Fibroblast of the conjunctiva (primary cell): ENCODE measurements at places on chromosomes 7 and 10.

- DNase-seq, result no peak
These were observed 43.9 kb downstream of the CHRM2 start for GRCh38 chr7:136912339-136912738.

DNA sequence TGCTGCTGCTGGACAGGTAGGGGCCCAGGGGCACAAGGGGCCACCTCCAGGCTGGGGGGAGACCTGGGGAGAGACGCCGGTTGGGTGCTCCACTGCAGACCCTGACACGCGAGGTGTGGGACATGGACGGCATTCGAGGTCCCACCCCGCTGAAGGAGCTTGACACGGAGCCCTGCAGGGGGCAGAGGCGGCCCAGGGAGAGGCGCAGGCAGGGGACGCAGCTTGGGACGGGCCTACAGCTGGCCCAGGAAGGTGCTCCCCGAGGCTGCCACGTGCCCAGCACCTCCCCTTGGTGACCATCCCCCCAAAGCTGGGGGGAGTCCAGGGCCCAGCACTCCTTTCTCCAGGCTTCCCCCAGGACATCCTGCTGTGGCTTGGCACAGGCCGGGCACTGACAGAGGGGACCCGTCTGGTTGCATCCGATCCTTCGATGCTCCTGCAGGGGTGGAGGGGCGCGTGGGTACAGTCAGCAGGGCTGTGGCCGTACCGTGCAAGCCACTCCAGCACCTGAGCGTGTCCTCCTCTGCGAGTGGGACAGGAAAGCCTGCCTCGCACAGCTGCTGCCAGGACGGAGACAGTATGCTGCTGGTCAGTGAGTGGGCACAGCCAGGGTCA, 174.4 kb downstream of the ELFN1 start:
- DNase-seq, result no peak

DNA sequence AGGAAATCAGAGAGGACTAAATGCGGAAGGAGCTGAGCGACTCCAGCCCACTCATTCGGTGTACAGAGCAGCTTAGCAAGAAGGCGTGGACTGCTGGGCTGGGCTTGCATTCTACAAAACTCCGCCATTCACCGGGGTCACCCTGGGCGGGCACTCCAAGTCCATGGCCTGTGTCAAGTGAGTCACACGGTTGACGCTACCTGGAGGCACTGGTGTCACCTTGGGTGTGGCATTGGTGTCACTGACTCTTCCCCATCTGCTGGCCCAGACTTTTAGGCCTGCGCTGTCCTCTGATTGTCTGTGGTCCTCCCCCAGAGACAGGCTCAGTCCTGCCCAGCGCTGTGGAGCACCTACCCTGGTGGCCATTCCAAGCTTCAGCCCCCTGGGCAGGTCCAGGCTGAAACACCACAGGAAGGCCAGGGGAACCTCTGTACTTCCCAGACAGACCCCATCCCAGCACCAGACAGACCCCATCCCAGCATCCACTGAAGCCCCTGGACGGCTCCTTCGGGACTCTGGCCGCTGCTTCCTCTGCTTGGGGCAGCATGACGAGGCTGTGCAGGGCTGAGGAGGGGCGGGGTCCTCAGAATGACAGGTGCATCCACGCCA, 30.6 kb upstream of the CNPY1 start:
- DNase-seq, result no peak

- DNase-seq, result no peak
These were observed 106.1 kb downstream of the SND1 start for GRCh38 chr7:127758105-127758504.

GRCh38 chr10:13857451-13857850, 270.7 kb downstream of the PRPF18 start:
- DNase-seq, result no peak

- peak; percentile 74 for DNase-seq
These were observed 33.6 kb upstream of the AGR3 start for GRCh38 chr7:16915405-16915804.

DNA sequence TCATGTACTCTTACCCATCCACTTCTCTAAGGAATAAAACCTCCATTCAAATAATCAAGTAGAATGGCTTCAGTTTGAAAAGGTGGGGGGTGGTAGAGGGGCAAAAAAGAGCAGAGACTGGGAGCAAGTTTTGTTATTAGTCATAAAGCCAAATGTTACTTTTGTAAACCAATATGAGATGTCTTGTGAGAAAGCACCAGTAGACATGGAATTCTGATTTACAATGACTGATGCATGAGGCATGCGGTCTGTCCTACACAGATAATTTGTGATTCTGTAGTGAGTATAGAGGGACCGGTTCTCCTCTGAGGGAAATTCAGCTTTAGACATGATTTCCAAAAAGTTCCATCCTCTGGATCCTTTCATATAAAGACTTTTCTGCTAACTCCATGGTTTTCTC, 12.9 kb upstream of the ABCA13 start:
- DNase-seq, result no peak

GRCh38 chr10:20094226-20094976, 278.2 kb downstream of the PLXDC2 start:
- DNase-seq, result no peak

DNA sequence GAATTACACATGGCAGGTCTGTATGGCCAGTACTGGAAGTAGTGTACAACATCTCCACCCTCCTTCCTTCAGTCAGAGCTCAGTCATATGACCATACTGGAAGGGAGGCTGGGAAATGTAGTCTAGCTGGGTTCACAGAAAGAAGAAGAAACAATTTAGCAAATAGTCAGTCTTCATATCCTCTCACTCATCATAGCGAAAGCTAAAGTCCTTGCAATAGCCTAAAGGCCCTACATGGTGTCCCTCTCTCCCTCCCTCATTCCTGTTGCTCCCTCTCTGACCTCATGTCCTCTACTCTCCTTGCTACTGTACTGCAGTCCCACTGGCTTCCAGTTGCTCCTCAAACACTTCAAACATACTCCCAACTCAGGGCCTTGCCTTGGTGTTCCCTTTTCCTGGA, 4.3 kb upstream of the CALU start:
- no peak for DNase-seq

DNA sequence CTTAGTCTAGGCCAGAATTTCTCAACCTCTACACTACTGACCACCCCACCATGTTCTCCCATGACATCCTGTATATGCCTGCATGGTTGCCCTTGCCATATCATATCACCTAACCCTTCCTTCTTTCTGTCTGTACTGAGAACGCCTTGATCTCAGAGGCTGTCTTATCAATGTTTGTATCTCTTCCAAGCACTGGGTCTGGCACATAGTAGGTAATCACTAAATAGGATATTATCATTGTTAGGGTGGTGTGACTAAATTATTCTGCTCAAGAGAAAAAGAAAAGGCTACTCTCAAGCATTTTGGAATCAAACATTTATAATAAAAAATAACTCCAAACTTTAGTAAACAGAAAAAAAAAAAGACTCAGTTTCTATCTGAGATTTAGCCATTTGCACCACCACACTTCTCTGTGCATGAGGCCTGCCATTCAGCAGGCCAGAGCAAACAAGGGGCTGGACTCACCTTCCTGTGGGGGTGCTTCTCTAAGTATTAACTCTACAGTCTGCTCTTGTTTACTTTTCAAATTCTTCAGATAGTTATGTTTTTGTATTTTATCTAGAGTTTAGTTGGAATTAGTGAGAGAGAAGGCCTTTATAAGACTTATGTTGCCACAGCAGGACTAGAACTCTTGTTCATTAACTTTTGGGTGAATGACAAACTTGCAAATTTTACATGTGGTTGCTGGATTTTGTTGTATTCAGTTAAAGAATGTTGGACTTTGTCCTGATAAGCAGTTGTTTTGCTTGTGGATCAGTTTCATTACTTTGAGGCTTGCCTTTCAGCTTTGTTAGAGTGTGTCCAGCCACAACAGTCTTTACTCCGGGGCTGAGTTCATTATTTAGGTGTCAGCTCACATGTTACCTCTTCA, 5.4 kb downstream of the AGBL3 start:
- DNase-seq, result no peak

DNA sequence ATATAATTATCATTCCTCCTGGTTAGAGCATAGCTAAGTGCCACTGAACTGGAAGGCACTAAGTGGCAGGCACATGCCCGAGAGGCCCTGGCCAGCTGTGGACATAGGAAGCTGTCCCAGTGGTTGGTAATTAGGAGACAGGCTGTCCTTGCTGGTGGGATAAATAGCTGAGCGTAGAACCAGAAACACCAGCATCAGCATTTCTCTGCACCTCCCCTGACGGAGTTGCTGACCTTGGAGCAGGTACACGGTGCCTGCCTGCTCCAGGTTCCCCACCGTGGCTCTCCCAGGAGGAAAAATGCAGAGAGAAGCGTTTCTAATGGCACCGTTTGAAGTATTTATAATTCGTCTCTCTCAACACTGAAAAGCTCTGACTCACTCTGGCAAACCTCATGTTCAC, 5.6 kb upstream of the ABLIM1 start:
- DNase-seq, result no peak

DNA sequence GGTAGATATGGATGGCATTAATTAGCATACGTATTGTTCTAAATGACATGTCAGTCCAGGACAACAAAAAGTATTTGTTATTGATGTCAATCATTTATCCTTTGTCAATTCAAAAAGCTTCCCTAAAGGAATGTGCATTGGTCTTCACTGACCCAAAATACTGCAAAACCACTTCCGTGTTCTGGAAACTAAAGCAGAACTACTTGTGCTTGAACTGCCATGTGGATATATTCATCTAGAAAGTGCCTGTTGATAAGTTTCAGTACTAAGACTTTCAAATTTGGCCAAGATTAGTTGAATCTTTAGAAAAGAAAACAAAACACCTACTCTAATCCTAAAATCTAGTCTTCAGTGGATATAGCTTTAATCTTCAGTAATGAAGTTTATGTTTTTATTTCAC, 242.1 kb upstream of the PPP1R3A start:
- DNase-seq, result no peak

- DNase-seq, result no peak
These were observed 167.8 kb upstream of the AUTS2 start for GRCh38 chr7:69430384-69431021.

DNA sequence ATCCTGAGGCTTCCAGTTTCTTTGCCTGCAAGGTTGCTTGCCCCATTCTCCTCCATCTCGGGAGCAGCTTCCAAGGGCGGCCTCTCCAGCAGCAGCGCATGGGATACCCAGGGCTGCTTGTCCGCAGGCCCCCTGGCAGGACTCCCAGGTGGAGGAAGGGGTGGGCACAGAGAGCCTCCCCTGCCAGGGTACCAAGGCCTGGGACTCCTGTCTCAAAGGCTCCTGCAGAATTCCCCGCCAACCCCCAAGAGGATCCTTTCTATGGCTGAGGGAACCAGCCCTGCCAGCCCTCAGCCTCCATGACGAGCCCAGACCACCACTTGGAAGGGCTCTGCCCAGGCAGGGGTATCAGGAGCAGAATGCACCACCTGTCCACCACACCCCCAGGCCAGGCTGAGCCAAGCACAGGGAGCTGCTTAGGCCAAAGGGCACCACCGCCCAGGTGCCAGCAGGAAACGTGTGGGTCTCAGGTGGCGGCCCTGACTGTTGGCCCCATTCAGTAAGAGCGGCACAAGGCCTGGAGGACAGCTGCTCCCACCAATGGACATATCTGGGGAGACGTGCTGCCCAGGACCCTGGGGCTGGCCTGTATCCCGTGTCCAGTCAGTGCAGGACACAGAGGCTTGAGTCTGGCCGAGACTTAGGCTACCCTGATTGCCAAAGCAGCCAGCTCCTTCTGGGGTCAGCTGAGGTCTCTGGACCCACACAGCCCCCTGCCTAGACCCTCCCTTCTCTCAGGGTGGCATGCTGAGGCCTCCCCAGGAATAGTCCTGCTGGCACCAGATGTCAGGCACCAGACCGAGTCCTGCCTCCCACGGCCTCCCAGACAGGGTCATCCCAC, 33.8 kb upstream of the INPP5A start:
- DNase-seq, result no peak

DNA sequence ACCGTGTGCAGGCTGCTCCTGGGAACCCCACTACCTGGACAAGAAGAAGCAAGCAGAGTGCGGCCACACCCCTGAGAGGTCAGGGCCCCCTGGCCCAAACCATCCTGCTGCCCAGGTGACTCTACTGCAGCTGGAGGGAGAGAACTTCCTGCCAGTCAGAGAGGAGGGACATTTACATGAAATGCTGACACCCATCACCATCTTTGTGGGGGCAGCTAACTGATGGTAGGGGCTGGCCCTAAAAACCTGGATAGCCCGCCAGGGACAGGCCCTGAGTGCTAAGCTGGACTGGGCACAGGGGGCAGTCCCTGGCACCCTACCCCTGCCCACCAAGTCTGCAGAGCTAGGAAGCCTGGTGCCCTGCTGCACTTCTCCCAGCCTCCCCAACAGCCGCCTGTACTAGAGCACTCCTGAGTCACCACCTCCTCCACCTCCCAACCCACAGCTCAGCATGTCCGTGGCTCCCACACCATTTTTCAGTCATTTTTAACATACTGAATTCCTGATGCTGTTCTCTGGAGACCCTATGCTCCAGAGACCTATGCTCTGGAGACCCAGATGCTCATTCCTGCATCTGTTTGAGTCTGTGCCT, 27.5 kb downstream of the DPCD start:
- DNase-seq, result no peak

DNA sequence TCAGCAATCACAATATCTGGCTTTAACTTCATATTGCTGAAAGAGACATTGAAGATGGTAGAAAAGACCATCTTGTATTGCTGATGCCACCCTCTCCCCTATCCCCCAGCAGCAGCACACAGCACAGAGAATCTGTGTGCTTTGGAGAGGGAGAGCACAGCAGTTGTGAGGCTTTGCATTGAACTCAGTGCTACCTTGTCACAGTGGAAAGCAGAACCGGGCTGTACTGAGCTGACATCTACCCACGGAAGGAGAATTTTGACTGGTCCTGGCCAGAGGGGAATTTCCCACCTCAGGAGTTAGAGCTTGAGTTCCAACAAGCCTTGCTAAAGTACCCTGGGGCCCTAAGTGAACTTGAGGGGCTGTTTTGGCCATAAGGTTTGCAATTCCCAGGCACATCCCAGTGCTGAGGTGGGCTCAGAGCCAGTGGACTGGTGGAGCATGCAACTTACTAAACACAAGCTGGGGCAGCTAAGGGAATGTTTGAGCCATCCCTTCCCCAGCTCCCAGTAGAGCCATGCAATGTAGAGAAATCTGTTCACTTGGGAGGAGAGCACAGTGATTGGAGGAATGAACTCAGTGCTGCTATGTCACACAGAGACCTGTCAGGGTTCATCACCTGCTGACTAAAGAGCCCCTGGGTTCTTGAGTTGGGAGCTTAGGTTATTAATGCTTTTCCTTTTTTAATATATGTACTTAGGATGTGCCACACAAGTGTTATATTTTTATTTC, 62.1 kb downstream of the OR13A1 start:
- DNase-seq, result no peak

DNA sequence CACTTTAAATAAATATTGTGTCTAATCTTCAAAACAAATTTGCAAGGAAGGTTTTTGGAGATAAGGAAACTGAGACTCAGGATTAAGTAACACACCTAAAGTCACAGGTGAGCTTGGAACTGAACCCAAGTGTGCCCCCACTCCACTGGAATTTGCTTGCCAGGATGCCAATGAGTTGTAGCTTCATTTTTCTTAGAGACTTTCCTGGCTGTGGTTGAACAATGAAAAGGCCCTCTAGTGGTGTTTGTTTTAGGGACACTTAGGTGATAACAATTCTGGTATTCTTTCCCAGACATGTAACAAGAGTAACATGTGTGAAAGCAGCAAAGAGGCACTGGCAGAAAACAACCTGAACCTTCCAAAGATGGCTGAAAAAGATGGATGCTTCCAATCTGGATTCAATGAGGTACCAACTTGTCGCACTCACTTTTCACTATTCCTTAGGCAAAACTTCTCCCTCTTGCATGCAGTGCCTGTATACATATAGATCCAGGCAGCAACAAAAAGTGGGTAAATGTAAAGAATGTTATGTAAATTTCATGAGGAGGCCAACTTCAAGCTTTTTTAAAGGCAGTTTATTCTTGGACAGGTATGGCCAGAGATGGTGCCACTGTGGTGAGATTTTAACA, 1.5 kb downstream of the IL6 start:
- DNase-seq, result peak; percentile 57

- DNase-seq, result peak; percentile 28
These were observed 69.3 kb upstream of the PRR15 start for GRCh38 chr7:29494350-29494749.
